ENCODE measurements at places on chromosomes 3 and 15. TPM values are rescaled to one million over a fixed set of nuclear protein-coding genes. Genes with fewer than 3 reads are reported as not detected.

PRSS50 gene
- total RNA-seq, result not detected

CCR8 gene
- not detected for total RNA-seq

THAP10 gene
- 8.4 TPM for total RNA-seq

LIPC gene
- not detected for total RNA-seq

LARP6 gene
- 72.7 TPM for total RNA-seq

IRAK2 gene
- 10.7 TPM for total RNA-seq

CILP gene
- total RNA-seq, result not detected

SPINK8 gene
- total RNA-seq, result not detected

ADAMTS17 gene
- 1.6 TPM for total RNA-seq

CYP1A1 gene
- total RNA-seq, result 1.4 TPM

IL20RB gene
- 10.7 TPM for total RNA-seq

SAMMSON gene
- total RNA-seq, result 0.48 TPM

CLDN11 gene
- 32.3 TPM for total RNA-seq

GRCh38 chr3:118817748-118818165 lies 216.9 kb downstream of the IGSF11 start:
- peak; percentile 47 for DNase-seq

- no peak for DNase-seq
Measured at GRCh38 chr3:71786217-71786549, 1.2 kb upstream of the PROK2 start.

GRCh38 chr3:196949285-196949619 lies 6.9 kb upstream of the NCBP2 start:
- no peak for DNase-seq

DNA sequence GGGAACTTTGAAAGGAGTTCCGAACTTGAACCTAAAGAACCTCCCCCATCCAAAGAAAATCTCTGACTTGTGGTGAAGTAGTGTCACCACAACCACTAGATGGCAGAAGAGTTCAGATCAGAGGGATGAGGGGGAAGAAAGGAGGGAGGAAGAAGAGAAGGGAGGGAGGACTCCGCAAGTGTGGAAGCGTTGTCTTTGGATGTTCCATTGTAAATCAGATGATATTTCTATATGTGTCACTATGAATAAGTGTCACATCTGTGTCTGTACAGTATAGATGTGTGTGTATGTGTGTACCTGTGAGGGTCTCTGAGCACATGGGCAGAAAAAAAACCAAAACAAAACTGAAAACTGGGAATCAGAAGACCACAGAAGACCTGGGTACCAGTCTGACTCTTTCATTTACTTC lies 16.9 kb downstream of the SLC24A1 start:
- DNase-seq, result peak; percentile 77

DNA sequence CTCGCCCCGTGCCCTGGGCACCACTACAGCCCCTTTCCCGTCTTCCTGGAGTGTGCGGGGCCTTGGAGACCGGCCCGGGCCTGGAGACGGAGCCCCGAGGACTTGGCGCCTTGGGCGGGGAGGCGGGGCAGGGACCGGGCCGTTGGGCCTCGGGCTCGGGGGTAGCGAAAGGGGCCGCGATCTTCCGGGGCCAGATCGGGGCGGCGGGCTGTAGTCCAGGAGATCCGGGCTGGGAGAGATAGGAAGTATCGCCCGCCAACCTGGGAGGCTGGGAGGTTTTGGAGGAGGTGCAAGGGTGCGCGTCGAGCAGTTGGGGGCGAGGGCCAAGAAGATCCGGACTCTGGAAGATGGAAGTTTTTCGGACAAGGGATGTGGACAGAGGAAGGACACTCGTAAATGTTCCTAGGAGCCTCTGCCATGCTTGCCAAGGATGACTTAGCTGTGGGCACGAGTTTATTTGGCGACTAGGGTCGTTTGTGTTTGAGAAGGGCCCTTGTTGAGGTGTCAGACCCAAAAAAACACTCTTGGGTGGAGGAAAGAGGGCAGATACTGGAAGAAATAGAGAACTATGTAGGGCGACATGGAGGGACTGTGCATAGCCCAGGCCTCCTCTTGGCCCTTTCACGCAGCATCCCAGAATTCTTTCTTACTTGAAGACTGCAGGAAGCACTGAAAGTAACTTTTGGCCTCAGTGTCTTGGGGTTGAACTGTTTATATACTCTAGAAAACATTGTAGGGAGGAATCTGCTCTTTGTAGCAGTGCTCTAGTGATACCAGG lies 712 bp downstream of the RTF1 start:
- DNase-seq, result peak; percentile 43

DNA sequence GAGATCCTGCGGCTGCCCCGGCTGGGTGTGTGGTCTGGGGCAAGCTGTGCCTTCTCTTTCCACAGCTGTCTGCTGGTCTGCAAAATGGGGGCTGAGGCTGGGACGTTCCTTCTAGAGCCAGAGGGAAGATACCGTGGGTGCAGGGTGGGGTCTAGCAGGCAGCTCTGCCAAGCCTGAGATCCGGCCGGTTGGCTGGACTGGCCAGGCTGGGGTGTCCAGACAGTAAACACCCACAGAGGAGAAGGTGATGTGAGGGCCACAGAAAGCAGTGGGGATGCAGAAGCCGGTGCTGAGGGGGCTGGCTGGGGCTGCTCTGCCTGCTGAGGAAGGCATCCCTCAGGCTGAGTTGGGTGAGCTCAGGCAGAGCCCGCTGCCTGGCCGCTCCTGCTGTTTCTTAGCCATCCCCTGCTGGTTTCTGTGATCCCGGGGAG lies 46.1 kb downstream of the FBLN2 start:
- DNase-seq, result no peak

- DNase-seq, result peak; percentile 54
Measured at GRCh38 chr15:85527895-85528294, 147.5 kb downstream of the AKAP13 start.

DNA sequence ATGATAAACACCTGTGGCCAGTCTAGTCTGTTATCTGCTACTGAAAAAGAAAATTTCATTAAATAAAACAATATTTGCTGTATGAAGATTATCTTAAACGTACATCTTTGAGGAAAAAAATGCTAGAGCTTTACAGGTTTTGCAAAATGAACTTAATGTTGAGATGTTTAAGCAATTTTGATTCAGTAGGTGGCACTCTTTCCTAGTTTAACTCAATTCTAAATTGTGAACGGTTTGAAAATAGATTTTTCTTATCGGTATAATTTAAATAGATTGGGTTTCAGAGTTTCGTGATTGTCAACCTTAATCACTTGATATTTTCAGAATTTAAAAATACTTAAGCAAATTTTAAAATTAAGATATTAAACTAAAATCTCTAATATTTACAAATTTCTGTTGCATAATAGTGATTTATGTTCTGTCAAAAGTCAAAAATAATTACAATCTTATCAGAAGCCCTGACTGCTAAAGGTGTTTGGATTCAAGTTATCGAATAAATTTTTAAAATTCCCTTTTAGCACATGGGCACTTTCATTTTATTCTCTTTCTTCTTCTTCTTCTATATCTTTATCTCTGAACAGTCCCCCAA lies 7.0 kb upstream of the RNF111 start:
- DNase-seq, result peak; percentile 47

DNA sequence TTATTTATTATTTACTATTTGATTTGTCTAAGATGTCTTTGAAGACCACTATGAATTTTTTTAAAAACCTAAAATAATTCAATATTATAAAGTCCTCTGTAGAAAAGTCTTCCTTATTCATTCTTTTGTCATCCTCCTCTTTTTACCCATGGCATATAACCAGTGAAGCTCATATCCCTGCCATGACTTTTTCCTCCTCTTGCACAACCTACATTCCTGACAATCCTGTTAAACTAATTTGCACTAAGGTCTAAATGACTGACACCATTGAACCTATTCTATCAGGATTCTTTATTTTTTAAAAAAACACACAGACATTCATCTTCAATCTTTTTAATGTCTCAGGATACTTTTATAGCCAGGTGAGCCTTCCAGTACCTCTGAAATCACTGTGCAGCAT lies 159.9 kb upstream of the SLC2A2 start:
- no peak for DNase-seq

- no peak for DNase-seq
Measured at GRCh38 chr15:85340852-85341251, 39.6 kb upstream of the AKAP13 start.

DNA sequence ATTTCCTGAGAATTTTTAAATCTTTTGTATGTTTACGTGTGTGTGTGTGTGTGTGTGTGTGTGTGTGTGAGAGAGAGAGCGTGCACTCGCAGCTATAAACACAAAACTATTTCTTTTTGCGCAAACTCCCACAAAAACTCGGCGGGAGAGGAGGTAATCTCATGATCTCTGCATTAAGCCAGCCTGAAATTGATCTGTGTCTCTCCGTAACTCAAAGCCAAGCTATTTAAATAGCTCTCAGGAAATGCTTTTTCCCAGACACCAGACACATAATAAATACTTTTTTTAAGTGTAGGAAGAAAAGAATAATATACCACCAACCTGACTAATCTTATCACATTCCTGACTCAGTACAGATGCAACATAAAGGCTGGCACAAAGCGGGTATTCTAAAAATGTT lies 226.8 kb downstream of the MAGI1 start:
- no peak for DNase-seq

DNA sequence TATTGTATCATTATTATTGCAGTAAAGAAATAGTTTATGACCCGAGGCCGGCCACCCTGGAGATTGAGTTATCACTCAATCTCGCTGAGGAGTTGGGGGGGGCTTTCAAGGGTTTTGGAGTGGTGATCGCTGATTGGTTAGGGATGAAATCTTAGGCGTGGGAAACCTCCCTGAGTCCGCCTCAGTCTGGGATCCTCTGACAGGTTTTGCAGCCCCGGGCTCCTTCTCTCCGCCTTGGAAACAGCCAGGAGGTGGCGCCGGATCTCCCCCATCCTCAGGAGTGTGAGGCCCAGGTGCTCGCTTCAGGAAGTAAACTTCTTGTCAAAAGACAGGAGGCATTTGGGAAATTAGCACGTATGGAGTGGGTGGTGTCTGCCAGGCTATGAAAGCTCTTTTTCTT lies 41.1 kb upstream of the SEC61A1 start:
- peak; percentile 20 for DNase-seq

DNA sequence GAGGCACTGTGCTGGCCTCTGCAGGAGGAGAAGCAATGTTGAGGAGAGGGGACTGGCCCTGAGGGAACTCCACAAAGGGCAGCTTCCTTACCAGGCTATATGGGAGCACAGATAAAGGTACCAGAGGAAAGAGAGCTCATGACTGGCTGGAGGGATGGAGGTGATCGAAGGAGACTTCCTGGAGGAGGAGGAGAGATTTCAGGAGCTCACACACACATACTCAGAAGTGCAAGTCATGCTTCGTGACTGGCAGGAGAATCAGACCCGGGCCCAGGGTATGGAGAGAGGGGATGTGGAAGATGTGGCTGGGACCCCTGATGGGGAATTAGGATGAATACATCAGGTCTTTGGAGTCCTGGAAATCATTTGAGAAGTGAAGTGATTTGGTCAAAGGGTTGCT lies 85.4 kb downstream of the ABHD5 start:
- no peak for DNase-seq

- peak; percentile 99 for DNase-seq
Measured at GRCh38 chr3:123884203-123884831, at the start of gene MYLK. Gene MYLK (minus strand): TSS chr3:123884332. CDS start chr3:123793841, 90,491 bp downstream.

GRCh38 chr3:13277196-13277813 lies 142.8 kb downstream of the NUP210 start:
- DNase-seq, result no peak

- no peak for DNase-seq
Measured at GRCh38 chr15:33785366-33785765, 182.9 kb upstream of the CHRM5 start.

DNA sequence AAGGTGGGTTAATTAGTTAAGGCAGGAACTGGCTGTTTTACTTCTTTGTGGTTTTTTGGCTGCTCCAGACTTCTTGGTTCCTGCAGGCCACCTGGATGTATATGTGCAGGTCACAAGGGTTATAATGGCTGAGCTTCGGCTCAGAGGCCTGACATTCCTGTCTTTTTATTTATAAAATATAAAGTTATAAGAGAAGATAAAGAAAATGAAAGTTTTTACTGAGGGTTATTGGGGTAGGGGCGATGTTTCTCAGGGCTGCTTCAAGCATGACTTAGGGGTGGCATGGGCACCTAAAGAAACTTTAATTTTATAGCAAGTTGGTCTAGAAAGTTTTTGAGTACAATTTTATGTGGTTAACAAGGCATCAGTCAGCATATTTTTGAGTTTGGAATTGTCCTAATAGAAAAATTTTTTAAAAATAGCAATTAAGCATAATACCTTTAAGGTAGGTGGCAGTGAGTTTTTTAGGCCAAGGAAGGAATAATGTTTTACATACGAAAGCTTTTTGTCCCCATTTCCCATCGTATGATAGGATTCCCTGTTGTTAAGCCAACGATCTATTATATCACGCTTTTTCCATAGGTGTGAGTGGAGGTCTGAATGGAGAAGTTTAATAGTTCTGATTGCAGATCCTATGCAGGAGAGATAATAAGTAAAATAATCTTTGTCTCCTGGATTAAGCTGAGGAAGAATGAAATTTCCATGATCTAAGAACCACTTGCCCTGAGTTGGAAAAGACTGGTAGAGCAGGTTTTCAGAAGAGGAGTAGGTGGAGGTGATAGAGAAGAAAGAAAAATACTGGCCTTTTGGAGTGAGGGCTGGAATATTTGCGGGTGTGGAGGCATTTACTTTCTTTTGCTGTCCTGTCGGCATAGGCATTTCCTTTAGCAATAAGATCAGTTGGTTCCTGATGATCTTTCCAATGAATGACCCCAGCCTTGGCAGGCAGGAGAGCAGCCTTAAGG lies 10.1 kb downstream of the STRIT1 start:
- no peak for DNase-seq

- no peak for DNase-seq
Measured at GRCh38 chr3:119211193-119211592, 29.5 kb downstream of the B4GALT4 start.

- DNase-seq, result peak; percentile 26
Measured at GRCh38 chr15:90710436-90711027, 6.6 kb upstream of the BLM start.

- DNase-seq, result no peak
Measured at GRCh38 chr3:34863485-34863884, 775.8 kb upstream of the ARPP21 start.

GRCh38 chr3:114329823-114330222 lies 36.0 kb downstream of the TIGIT start:
- no peak for DNase-seq

DNA sequence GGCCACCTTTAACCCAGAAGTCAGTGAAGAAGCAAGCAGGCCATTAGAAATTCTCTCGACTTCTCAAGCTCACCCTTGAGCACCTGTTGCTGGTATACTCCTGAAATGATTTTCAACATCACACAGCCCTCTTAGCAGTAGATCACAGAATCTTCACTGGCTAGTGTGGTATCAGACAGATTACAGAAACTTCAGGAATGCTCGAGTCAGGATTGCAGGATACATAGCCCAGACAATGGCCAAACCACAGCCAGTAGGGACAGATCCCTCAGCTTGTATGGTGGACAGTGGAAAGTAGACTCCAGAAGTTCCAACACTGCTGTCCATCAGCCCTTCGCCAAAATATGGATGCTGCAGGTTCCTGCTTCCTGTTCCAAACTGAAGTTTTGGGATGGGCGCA lies 4.5 kb upstream of the KLHL40 start:
- DNase-seq, result no peak

DNA sequence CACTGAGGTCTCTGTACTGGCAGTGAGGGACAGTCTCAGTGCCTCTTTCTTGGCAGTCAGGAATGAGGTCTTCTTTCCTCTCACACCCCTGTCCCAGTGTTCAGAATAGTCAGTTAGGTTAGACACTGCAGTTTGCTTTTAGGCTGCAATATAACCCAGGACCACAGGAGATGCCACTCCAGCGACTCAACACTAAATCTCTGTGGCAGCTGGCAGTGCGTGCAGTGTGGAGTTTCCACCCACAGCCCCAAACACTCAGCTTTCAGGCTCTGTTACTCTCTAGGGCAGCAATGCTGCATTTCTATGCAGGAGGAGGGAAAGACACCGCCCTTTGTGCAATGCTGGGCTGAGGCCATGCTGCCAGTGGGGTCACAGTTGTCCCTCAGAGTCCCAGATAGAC lies 150.2 kb upstream of the SUCLG2 start:
- no peak for DNase-seq
